NCI-H2029 treated with DMSO at 0.1 percent for 48 hours (cell line): ENCODE measurements at places on chromosomes 5 and 9.
A peak's percentile ranks its signal among the peaks of the same experiment; 100 is the strongest.

DNA sequence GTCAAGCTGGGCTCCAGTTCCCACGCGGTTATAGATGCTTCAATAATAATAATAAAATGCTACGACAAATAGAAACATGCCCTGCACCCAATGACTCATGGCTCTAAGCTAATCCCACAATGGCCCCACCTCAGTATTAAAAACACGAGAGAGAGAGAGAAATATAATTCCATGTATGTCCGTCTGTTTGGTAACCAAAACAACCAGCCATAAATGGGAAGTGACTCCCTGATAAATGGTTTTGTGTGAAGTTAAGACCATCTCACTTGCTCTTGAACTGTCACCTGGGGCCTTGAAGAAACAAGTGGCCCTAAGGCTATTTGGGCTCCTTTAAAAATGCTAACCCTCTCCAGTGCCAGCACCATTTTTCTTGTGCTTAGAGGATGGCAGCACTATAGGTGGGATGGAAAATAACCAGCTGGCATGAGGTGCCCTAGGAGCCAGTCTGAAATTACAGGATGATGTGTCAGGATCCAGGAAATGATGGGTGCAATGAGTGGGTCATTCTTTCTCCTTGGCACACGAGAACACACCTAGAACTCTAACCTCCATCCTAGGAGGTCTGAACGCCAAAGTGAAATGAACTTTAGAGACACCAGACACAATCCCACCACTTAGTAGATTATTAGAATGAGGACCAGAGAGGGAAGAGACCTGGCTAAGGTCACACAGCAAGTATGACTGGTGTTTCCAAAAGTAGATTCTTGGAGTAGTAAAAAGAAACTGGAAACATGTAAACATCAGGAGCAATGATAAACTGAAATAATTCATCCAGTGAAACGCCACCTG, 35.7 kb upstream of the ADRB2 start:
- DNase-seq = no peak

DNA sequence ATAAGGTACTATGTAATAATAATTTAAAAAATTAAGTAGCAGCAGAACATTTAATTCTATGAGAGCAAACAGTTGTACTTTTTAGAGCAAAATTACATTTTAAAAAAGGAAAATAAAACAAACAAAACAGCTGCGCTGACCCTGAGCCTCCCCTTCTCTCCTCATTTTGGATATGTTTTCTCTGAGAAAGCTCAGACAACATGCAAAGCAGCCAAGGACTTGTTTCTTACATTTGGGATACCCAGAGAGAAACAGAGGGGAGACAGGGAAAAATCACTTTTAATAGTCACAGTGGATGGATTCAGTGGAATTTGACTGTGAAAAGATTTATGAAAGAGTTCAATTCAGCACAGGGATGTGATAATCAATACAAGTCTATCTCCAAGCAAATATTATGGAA, 299.2 kb downstream of the EBF1 start:
- DNase-seq = no peak

GRCh38 chr9:100011062-100011681, 87.6 kb downstream of the ERP44 start:
- peak; percentile 72 for DNase-seq

GRCh38 chr9:131995382-131995781, 84.3 kb downstream of the MED27 start:
- DNase-seq = no peak

DNA sequence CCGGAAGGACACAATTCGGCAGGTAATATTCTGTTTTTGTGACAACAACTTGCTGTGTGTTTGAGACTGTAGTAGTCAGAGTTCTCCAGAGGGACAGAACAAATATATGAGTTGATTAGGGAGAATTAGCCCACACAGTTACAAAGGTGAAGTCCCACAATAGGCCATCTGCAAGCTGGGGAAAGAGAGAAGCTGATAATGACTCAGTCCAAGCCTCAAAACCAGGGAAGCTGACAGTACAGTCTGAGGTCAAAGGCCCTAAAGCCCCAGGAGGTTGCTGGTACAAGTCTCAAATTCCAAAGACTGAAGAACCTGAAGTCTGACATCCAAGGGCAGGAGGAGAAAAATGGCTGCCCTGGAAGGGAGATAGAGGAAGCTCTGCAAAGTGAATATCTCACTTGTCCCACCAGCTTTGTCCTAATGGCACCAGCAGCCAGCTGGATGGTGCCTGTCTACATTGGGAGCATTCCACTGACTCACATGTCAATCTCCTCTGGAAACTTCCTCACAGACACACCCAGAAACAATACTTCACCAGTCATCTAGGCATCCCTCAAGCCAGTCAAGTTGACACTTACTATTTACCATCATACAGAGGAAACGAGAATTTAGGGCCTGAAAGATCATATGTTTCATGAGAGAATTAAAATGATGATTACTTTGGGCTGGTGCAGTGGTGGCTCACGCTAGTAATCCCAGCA, 36.3 kb upstream of the CTXN3 start:
- DNase-seq = no peak

GRCh38 chr9:132161743-132162184, at the start of gene NTNG2:
Gene NTNG2, plus strand, starts transcription at chr9:132162058. Its CDS starts 4,774 bp downstream, at chr9:132166832.
- no peak for DNase-seq
